ENCODE measurements at places on chromosomes 16 and 17.
A peak's percentile ranks its signal among the peaks of the same experiment; 100 is the strongest.

GRCh38 chr16:2149630-2150417, 1.4 kb downstream of the RAB26 start:
- DNase-seq = no peak

- no peak for DNase-seq
These were observed 6.0 kb downstream of the ST3GAL2 start for GRCh38 chr16:70432723-70433457.

DNA sequence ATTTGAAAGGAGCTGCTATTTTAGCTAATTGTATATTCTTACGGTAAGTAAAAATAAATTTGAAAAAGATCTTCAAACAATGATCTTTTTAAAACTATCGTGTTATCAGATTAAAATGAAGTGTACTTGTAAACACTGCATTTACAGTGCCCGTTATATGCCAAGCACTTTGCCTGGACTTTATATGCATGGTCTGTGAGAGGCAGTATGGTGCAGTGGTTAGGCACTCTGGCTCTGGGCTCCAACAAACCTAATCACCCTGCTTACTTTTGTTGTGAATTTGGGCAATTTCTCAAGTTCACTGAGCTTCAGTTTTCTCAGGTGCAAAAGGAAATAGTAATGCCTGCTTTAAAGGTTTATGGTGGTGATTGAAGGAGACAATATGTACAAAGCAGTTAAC, 1.4 kb downstream of the PMP22 start:
- no peak for DNase-seq

DNA sequence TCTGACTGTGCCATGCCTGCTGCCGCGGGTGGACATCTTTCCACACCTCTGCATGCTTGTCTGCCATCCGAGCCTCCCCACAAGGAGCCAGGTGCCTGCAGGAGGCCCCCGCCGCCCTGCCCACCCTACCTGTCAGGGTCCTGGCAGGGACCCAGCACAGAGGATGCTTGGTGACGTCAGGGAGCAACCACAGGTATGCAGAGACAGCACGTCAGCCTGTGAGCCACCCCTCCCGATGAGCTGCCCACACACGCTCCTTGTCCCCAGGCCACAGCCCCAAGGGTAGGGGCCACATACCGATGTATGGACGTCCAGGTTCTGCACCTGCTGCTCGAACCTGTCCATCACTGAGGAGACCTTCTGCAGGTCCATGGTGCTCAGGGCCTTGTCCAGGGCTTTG, 10.6 kb downstream of the CHMP1A start:
- DNase-seq = no peak

- DNase-seq = no peak
These were observed 1.5 kb upstream of the PNMT start for GRCh38 chr17:39666601-39667261.

GRCh38 chr17:59825533-59826322, 67.0 kb downstream of the TUBD1 start:
- DNase-seq = no peak

DNA sequence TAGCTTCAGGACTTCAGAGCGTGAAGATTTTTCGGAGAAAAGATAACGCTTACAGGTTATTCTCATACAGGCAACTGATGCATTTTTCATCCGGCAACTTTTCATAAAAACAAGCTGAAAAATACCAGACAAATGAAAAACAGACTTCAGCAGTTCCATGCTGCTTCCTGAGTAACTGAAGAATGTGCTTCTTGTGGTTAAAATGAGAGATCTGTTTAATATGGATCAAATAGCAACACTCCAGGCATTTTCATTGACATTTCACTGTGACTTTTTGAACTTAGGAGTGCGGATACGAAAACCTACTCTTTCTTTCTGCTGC, 705 bp upstream of the PITPNC1 start:
- no peak for DNase-seq

- DNase-seq = no peak
These were observed 5.9 kb downstream of the FAHD1 start for GRCh38 chr16:1832838-1833454.

DNA sequence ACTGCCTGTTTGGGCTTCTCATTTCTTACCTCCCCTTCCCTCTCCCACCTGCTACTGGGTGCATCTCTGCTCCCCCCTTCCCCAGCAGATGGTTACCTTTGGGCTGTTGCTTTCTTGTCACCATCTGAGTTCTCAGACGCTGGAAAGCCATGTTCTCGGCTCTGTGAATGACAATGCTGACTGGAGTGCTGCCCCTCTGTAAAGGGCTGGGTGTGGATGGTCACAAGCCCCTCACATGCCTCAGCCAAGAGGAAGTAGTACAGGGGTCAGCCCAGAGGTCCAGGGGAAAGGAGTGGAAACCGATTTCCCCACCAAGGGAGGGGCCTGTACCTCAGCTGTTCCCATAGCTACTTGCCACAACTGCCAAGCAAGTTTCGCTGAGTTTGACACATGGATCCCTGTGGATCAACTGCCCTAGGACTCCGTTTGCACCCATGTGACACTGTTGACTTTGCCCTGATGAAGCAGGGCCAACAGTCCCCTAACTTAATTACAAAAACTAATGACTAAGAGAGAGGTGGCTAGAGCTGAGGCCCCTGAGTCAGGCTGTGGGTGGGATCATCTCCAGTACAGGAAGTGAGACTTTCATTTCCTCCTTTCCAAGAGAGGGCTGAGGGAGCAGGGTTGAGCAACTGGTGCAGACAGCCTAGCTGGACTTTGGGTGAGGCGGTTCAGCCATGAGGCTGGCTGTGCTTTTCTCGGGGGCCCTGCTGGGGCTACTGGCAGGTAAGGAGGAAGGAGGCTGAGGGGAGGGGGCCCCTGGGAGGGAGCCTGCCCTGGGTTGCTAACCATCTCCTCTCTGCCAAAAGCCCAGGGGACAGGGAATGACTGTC, at the start of gene CD68:
TSS of gene CD68 (plus strand) at position 638 of the 833 bp plus-strand sequence. CDS start at position 678, 40 bp downstream.
- peak; percentile 64 for DNase-seq

DNA sequence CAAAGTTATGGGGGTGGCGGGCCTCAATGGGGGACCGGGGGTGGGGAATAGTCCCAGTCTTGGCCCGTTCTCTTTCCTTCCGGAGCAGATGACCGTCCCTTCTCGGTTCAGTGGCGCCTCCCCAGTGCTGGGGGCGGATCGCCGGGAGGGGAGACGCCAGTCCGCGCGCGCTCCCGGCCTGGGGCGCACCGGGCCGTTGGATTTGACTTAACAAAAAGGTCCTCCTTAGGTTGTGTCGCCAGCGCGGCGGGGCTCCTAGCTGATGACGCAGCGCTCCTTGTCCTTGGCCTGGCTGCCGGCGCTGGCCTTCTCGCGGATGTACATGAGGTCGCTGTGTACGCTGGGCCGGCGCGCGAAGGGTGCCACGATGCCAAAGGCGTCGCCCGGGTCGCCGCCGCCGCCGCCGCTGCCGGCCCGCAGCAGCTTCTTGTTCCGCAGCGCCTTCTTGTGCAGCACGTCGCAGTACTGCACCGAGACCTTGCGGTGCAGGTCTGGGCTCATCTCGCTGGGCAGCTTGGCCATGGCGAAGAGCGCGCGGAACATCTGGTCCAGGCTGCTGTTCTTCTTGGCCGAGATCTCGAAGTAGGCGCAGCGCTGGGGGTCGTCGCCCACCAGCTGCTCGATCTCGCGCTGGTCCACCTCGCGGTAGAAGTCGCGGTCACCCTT, 1.2 kb downstream of the RASD1 start:
- DNase-seq = peak; percentile 34

GRCh38 chr16:57977418-57978069, 6.6 kb upstream of the CNGB1 start:
- no peak for DNase-seq

- no peak for DNase-seq
These were observed 13.2 kb downstream of the ITGB3 start for GRCh38 chr17:47266782-47267181.

- DNase-seq = no peak
These were observed 1.5 kb downstream of the FGF11 start for GRCh38 chr17:7440834-7441195.

DNA sequence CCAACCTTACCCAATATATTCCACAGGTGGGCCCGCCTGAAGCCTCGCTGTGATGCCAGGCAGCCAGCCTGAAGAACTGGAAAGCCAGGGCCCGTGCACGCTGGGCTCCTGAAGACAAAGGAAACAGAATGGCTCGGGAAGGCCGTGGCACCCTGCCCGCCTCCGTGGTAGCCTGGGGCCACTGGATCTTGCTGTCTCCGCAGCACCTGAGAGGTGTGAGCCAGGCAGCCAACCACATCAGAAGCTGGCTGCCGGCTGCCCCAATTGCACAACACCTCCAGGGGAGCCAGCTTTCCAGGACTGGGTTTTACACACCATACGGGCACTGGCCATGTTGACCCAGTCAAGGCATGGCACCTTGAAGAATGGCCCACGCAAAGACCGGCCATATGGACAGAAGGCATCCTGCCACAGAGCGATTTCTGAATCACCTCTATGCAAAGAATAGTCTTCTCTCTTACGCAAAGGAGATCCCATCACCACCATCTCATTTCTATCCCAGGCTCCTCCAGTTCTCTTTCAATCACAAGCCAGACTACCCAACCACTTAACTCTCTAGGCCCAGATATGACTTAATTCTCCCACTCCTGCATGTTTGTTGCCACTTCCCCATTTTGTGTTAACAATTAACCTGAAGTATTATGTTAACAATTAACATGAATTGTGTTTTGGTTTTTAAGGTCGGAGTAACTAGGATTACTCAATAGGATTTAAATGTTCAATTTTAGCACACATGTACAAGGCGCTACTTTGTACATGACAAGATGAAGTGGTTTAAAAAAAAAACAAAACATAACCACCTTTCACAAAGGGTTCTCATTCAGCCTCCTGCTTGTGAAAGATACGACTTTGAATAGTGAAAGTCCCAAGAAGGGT, 32.1 kb downstream of the ZFHX3 start:
- no peak for DNase-seq

DNA sequence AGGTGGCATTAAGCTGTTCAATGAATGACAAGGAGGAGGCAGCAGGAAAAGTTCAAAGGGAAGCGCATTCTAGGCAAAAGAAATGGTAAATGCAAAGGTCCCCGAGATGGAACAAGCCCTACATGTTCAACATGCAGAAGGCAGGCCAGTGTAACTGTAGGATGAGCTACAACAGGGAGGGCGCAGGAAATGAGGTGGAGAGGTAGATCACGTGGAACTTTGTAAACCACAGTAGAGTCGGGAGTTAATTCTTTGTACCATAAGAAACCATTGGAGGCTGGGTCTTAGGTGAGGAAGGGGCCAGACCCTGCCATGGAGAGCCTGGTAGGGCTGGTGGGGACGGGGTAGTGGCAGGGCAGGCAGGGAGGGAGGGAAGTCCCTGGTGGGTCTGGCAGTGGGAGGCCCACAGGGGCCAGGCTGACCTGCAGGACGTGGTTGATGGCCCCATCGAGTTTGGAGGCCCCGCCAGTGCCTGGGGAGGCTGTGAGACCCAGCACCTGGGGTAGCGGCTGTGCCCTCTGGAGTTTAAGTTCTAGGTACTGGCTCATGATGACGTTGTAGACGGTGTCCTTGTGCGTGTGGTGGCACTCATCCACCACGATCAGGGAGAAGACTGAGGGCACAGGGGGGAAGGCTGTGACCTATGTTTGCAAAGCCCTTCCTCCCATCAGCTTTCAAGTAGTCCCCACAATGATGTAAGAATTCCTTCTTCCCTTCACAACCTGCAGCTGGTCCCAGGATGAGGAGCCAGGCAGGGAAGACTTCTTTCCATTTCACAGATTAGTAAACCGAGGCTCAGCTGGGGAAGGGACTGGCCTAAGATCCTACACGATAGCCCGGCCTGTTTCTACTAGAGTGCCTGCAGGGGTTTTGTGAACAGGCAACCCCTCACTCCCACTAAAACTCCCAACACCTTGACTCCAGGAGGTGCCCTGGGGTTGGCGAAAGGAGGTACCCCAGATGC, 1.9 kb downstream of the DHX58 start:
- DNase-seq = peak; percentile 34

GRCh38 chr17:78374631-78375274, 3.7 kb upstream of the PGS1 start:
- DNase-seq = no peak

DNA sequence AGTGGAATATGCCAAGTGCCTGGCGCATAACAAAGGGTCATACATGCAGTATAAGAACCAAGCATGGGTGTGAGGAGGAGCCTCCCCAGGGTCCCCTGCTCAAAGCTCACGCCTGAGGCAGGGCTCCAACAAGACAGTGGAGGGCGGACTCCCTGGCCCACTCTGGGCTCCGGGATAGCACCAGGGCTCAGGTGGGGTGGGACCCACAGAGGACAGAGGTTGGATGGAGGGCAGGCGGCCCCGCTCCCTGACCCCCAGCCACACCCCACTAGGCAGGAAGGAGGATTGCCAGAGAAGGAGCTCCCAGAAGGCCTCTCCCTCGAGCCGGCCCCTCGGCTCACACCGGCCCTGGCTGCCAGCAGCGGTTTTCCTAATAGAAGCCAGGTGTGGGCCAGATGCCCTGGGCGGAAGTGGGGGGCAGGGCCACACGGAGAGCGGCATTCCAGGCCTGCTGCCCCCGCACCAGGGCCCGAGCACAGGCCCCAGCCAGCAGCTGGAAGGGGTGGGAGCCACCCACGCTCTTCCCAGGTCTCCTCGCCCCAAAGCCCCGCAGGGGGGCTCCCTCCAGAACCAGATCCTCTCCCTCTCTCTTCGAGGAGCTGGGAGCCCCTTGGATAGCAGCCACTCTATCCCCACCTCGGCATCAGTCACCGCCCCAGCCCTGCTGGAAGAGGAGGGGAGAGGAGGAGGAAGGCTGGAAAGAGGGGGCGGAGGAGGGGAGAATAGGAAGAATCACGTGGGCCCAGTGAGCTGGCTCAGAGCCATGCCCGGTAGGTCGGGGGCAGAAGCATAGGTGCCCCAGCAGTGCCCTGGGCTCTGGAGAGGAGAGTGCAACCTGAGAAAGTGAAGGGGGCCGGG, 21.0 kb downstream of the VASN start:
- DNase-seq = no peak

GRCh38 chr16:67993207-67994039, 5.9 kb downstream of the DPEP2 start:
- peak; percentile 88 for DNase-seq

GRCh38 chr17:12627177-12627629, 38.5 kb upstream of the MYOCD start:
- no peak for DNase-seq

DNA sequence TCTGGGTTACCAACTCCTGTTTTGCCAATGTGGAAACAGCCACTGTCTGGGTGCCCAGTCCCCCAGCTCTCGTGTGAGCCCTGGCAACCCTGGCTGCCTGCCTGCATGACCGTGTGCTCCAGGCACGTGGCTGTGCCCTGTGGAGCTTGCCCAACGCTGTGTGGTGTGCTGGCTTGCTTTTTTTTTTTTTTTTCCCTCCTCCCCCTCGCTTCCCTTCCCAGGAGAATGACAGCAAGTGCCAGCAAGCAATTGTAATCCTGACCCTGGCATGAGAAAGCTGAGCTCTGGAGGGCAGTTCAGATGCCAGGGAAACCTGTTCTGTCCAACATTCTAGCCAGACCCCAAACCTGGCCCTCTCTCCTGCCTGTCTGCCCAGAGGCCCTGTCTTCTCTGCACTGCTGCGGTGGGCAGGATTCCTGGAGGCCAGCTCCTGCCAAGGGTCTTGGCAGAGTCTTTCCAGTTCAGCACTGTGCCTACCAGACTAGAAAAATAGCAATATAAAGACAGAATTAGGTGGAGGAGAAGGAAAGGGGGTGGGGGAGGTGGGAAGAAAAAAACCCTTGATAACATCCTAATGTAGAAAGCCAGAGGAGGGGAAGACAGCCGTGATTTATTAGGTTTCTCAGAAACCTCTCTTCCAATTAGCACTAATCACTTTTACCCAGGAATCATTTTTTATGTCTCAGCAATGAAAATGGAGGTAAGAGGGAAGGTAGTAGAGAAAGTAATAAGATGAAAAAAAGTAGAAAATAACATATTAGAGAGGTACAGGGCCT, 9.0 kb downstream of the HLF start:
- DNase-seq = no peak

GRCh38 chr16:14139872-14140271, 68.8 kb downstream of the MRTFB start:
- DNase-seq = no peak

- no peak for DNase-seq
These were observed 479.1 kb downstream of the SOX9 start for GRCh38 chr17:72599891-72600290.
